ENCODE measurements at places on chromosomes 12 and 14. TPM values are rescaled to one million over a fixed set of nuclear protein-coding genes. Genes with fewer than 3 reads are reported as not detected.

DNA sequence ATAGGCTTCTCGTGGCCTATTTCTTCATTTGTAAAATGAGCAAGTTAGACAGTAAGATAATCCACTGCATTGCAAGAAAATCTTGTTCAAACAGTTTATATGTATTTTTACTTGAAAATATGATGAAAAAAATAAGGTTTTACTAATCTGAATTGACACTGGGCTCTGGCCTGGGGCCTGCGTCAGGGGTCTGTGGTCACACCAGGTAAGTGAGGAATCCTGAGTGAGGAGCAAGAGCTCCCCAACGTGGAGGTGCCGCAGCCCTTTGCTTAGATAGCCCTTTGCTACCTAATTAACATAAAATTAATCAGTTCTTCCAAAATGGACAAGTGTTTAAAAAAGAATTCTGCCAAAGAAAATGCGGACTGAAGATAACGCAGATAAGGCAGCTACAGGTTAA lies 39.1 kb upstream of the STAB2 start:
- DNase-seq, result no peak

DNA sequence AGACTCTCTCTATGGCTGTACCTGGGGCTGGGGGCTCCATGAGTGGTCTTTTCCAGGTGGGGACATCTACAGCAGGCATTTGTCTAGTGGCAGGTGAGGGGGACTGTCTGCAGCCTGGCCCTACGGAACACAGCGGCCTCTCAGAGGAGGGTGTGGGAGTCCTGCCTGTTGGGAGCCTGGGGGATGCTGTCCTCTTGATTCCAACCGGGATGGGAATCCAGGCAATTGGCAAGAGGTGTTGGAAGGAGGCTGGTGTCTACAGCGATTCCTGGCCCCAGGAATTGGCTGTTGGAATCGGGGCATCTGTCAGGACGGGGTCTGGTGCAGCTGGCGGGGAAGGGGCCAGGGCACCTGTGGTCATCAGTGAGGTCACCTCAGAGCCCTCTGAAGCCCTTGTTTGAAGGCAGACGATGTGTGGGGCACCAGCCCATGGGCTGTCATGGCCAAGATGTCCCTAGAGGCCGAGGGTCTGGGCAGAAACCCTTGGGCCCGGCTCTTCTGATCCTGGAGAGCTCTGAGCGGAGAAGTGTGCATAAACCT lies 386.3 kb downstream of the TMEM121 start:
- peak; percentile 15 for DNase-seq

The PROX2 gene
- total RNA-seq, result not detected

- no peak for DNase-seq
Observed at GRCh38 chr14:99217066-99217955, 54.7 kb downstream of the BCL11B start.

The DAO gene
- total RNA-seq, result not detected

DNA sequence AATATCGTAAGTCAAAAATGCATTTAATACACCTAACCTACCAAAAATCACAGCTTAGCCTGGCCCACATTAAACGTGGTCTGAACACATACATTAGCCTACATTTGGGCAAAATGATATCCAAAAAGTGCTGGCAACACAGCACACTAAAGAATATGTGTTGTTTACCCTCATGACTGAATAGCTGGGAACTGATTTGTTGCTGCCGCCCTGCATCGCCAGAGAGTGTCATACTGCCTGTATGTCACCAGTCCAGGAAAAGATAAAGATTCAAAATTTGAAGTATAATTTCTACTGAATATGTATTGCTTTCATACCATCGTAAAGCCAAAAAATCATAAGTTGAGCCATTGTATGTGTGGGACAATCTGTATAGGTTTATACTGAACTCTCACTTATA lies 157.8 kb downstream of the NUBPL start:
- DNase-seq, result no peak

The ADAM21 gene
- 0.32 TPM for total RNA-seq

GRCh38 chr14:55005071-55005470 lies 21.8 kb downstream of the WDHD1 start:
- no peak for DNase-seq

DNA sequence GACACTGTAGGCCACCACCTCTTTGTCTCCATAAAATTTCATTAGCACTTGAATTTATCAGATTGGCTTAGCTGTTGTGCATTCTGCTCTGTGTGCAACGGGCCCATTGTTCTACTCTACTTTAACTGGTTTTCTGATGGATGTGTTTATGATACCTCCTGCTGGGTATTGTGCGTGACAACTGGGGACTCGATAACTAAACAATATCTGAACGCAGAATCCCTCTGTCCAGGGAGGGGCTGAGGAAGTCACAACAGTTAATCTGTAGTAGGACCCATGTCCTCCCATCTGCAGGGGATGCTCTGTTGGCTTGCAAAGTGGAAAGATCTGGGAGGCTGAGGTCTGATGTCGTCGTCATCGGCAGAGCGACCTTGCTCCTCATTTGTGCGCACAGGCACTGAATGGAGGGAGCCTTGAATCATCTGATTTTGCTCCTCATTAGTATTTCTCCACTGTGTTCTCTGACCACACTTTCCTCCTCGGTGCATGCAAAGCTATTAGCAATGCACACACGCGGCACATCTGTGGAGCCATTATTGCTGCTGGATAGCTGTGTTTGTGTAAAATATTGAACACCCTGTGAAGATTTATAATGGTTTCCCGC lies 422.5 kb downstream of the NRXN3 start:
- no peak for DNase-seq

The SLC11A2 gene
- total RNA-seq, result 22.9 TPM

- DNase-seq, result no peak
Observed at GRCh38 chr12:23098517-23098916, 473.5 kb downstream of the ETNK1 start.

- DNase-seq, result no peak
Observed at GRCh38 chr12:50862316-50862715, 19.6 kb downstream of the TMPRSS12 start.

The ADAMTS20 gene
- not detected for total RNA-seq

DNA sequence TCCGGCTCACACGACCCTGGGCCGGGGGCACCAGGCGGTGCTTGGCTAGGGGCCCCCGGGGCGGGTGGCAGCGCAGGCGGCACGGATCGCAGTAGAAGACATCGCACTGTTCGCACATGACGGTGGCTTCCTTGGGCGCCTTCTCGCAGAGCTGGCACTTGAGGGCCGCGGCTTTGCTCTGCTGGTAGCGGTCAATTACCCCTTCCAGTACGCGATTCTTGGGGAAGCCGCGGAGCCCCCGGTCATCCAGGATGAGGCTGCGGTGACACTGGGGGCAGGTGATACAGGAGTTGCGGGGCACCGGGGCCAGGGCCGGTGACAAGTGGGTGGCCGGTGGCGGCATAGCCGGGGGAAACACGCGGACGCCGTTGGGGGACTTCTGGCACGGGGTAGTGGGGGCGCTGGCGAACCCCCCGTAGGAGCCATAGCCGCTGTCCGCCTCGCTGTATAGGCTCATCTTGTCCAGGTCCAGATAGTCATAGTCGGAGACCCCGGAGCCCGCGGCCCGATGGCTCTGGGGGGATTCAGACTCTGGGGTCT lies 553 bp downstream of the TRIM9 start:
- peak; percentile 28 for DNase-seq

DNA sequence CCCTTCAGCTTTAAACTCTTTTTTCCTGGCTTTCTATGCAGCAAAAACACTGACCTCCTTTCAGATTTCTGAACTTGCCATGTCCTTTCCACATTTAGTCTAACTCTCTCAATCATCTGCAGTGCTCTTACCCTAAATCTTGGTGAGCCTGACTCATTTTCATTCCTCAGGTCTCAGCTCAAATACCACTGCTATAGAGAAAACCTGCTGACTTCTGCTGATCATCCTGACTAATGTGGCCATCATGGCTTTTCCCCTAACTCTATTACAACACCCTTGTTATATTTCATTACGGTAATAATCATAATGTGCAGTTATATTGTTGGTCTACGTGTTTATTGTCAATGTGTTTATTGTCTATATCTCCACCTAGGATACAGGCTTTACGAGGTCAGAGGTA lies 207.3 kb upstream of the OR4E1 start:
- no peak for DNase-seq

DNA sequence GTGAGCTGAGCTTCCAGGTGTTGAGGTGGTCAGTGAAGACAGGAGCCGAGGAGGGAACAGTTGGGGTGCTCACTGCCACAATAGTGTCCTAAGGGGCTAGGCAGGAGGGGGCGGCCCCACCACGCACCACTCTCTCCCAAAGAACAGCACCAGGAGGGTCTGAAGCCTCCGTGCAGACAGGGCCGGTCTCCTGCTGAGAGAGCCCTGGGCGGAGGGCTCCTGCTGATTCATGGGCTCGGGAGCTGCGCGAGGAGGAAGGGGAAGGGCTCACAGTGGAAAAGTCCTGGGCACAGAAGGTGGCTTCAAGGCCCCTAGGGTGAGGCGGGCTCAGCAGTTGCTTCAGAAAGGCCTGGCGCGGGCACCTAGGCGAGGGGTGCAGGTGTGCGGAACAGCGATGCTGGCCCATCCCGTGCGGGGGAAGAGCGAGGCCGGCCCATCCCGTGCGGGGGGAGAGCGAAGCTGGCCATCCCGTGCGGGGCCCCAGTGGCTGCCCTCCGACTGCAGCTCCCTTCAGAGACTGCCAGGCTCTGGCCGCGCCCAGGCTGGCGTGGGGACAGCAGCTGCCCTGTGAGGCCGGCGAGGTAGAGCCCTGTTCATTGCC lies 176.7 kb downstream of the ADGRD1 start:
- DNase-seq, result no peak

- DNase-seq, result no peak
Observed at GRCh38 chr12:98821232-98821631, 176.1 kb downstream of the APAF1 start.

- DNase-seq, result no peak
Observed at GRCh38 chr12:115873451-115874082, 403.9 kb downstream of the MED13L start.

DNA sequence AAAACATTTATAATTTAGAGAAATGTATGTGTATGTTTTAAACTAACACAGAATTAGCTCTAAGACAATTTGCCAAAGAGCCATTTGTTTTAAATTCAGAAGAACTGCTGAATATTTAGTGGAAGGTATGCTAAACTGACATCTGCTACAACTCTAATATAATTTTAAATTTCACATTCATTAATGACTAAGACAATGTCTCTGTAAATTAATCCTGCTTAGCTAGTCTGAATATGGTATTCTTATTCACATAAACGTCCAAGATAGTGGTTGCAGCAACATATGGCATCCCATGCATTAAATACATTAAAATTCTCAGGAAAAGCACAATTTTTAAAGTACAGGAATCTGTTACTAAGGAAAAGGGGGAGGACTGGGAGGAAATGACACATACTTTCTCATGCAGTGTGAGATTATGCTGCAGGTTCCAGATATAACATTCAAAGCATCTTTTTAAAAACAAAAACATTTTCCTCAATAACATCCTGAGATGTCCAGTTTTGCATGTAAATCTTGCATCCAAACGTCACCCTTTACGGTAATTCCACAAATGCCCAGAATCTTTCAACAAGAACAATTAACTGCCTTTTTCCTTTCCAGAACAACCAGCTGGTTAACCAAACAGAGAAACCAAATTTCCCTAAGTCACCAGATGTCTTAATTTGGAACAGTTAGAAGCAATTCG lies 26.9 kb downstream of the WDR89 start:
- no peak for DNase-seq

- no peak for DNase-seq
Observed at GRCh38 chr12:104360983-104361707, 57.6 kb downstream of the EID3 start.

GRCh38 chr14:42671636-42672035 lies 1065.0 kb downstream of the LRFN5 start:
- DNase-seq, result no peak

- DNase-seq, result no peak
Observed at GRCh38 chr14:22978487-22978837, 3.9 kb downstream of the AJUBA start.

The MVK gene
- 9.7 TPM for total RNA-seq

GRCh38 chr14:60777856-60778578 lies 43.5 kb downstream of the MNAT1 start:
- no peak for DNase-seq

The ULK1 gene
- 64.0 TPM for total RNA-seq

GRCh38 chr12:83769151-83769550 lies 1082.4 kb downstream of the TMTC2 start:
- no peak for DNase-seq

DNA sequence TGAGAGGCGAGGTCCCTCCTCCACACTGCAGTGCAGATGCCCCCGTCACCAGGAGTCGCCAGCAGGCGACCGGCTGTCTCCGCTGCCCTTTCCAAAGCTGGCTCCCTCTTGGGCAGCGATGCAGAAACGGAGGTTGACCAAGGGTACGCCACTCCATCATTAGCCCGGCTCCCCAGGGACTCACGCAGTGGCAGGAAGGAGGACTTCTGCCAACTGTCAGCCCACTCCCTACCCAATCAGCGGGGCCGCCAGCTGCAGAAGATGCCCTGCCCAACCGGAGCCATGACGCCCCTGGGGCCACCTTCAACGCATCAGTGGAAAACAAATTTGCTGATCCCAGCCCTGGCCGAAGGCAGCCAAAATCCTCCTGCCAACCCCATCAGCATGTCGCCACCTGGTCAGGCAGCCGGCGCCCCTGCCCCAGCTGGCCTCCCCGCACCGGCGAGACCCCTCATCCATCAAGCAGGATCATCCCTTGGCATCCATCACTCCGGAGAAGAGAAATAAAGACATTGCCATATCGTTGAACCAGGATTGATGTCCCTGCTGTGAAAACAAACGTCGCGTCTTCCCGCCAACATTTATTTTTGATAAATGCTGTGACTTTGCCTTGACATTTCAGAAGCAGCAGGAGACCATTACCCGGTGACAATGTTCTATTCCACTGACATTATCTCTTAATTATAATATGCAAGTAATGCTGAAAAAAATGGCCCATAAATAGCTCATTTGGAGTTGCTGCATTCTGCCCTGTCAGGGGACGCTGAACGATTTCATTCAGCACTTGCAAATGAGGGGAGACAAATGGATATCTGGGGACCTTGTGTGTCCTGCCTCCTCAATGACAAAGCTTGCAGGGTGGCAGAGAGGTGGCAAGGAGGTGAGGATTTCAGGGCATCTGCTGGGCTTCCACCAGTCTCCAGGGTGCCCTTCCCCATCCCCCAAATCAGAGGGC lies 105.1 kb downstream of the SCARB1 start:
- DNase-seq, result no peak

The TPH2 gene
- total RNA-seq, result not detected

The TPPP2 gene
- 1.2 TPM for total RNA-seq

- no peak for DNase-seq
Observed at GRCh38 chr12:30965613-30965985, 39.1 kb downstream of the TSPAN11 start.

GRCh38 chr14:57066887-57067513 lies 201.7 kb downstream of the EXOC5 start:
- DNase-seq, result no peak

GRCh38 chr14:54117924-54118323 lies 161.3 kb upstream of the BMP4 start:
- DNase-seq, result no peak

The MPHOSPH9 gene
- total RNA-seq, result 27.7 TPM

DNA sequence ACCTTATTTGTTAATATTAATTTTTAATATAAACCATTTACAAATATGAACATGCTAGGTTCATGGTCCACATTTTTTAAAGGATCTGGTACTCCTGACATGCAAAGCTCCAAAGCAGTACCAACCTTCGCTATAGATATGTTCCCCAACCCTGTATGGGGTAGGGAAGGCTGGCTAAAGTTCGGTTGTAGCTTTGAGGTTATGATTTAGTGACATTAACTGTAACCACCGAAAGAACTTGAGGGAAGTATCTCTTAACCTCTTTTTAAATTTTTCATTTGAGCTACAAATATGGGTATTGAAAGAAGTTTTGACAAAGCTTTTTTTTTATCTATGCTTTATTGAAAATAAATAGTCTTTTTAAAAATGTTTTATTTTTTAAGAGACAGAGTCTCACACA lies 115.5 kb downstream of the DYRK2 start:
- no peak for DNase-seq

Measured in left ventricle myocardium superior (tissue), 1 donor.